ENCODE measurements at places on chromosomes 11 and 22. TPM values are rescaled to one million over a fixed set of nuclear protein-coding genes. Genes with fewer than 3 reads are reported as not detected.

DNA sequence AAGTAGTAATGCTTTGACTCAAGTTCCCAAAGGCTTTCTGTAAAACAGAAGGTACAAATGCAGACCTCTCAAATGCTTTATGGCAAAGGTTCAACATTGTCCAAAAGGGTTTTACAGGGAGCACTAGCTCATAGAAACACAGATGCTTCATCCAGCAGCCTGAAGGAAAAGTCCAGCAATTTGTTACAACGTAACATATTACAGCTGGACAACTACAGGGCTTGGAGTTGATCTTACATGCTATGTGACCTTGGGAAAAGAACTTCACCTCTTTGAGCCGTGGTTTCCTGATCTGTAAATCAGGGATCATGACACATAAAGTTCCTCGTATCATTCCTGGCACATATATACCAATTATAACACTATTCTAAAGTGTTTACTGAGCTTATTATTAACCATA lies 84.9 kb downstream of the DDIAS start:
- H3K36me3 ChIP-seq, result peaks cover 17% of the 10 kb centered on the region
- no peak for DNase-seq
- H3K27me3 ChIP-seq, result no peaks in the 10 kb centered on the region
- H3K4me1 ChIP-seq, result peaks cover 6% of the 10 kb centered on the region
- H3K27ac ChIP-seq, result no peak overlapping the region
- no peak overlapping the region for H3K4me3 ChIP-seq

The PHOX2A gene
- polyA plus RNA-seq, result not detected

The ACRV1 gene
- not detected for polyA plus RNA-seq

The TRIM22 gene
- polyA plus RNA-seq, result 166 TPM

- DNase-seq, result no peak
- peaks cover 14% of the 10 kb centered on the region for H3K36me3 ChIP-seq
- H3K27me3 ChIP-seq, result peaks cover 4% of the 10 kb centered on the region
Measured at GRCh38 chr22:37169947-37170688, 17.9 kb downstream of the C1QTNF6 start.

DNA sequence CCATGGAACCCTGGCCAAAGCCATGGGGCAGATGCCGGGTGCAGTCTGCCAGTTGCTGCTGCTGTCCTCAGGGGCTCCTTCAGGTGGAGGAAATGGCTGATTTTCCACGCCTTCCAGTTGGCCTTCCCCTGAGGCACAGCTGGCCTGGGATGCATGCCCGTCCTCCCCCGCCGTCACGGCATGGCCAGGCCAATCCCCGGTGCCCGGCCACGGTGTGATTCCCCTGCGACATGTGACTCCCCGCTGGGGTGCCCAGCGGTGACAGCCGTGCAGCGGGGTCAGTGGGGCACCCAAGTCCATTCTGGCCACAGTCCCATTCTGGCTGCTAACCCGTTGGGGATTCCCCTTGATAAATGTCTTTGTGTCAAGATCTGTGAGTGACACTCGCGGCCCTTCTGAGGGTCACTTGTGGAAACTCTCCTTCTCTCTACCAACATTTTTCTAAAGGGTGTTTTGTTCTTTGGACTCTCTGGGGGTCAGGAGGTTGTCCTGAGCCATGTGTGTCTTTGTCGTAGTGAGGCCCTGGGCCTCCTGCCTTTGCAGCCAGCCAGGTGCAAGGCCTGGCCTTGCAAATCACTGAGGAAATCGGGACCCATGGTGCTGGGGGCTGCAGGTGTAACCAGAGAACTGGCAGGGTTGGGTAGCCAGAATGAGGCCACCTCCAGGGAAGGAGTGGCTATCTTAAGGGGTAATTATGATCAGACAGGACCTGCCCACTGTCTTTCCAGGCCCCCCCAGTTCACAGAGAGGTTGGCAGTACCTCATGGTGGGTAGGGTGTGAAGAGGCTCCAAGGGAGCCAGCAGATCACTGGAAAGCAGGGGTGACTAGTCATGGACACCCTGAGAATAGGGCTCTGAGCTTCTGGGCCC lies 37.1 kb downstream of the KCNQ1OT1 start:
- DNase-seq, result no peak
- no peak overlapping the region for H3K4me3 ChIP-seq
- no peaks in the 10 kb centered on the region for H3K4me1 ChIP-seq

DNA sequence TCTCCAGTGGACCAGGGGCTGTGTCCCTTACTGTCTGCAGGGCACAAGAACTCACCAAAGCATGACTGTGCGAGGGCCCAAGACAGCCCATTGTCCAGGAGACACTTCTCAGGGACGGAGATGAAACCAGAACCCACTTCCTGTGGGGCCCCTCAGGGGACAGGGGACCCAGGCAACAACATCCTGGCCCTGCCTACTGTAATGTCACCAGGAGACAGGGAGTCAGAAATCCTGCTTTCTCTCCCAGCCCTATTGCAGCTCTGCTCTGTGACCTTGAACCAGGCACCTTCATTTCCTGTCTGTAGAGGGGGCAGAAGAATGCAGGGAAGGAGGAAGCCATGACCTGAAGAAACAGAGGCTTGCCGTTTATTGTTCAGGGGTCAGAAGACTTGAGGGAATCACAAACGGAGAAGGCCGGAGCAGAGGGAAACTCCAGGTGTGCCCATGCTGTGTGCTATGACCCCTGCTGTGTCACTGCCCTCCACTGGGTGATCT lies 98.0 kb downstream of the NAT10 start:
- no peaks in the 10 kb centered on the region for H3K36me3 ChIP-seq
- DNase-seq, result no peak
- H3K27ac ChIP-seq, result no peak overlapping the region
- peaks cover 5% of the 10 kb centered on the region for H3K27me3 ChIP-seq
- no peak overlapping the region for H3K4me3 ChIP-seq
- H3K4me1 ChIP-seq, result peaks cover 21% of the 10 kb centered on the region

GRCh38 chr11:1660111-1660867 lies 30.7 kb downstream of the KRTAP5-5 start:
- peaks cover 45% of the 10 kb centered on the region for H3K4me1 ChIP-seq
- H3K27me3 ChIP-seq, result peaks cover 22% of the 10 kb centered on the region
- DNase-seq, result no peak
- peak overlapping the region; percentile 33 for H3K4me3 ChIP-seq
- H3K27ac ChIP-seq, result no peak overlapping the region
- no peaks in the 10 kb centered on the region for H3K36me3 ChIP-seq

The RRP7A gene
- polyA plus RNA-seq, result 78.2 TPM

The ALDH3B1 gene
- 3.8 TPM for polyA plus RNA-seq

DNA sequence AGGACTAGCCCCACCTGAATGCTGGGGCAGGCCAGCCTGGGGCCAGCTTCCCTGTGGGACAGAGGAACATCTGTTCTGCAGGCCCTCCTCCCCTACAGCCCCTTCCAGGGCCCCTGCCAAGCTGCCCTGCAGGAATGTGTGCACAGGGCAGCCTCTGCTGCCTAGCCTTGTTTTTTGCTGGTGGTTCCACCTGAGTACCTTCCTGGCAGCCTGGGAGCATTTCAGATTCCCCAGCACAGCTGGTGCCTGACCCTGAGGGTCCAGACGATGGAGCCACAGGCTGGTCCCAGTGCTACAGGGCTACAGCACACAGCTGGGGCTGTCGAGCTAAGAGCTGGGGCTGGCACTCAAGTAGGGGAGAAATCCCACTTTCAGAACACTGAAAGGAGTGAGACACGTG lies 22.3 kb upstream of the GPR83 start:
- H3K36me3 ChIP-seq, result peaks cover 32% of the 10 kb centered on the region
- H3K27me3 ChIP-seq, result no peaks in the 10 kb centered on the region
- DNase-seq, result no peak
- no peak overlapping the region for H3K27ac ChIP-seq

- H3K4me1 ChIP-seq, result peaks cover 78% of the 10 kb centered on the region
- H3K27me3 ChIP-seq, result peaks cover 8% of the 10 kb centered on the region
- DNase-seq, result no peak
- H3K4me3 ChIP-seq, result no peak overlapping the region
- peak overlapping the region; percentile 25 for H3K27ac ChIP-seq
Measured at GRCh38 chr11:13341026-13341425, 63.4 kb downstream of the BMAL1 start.

The EIF3F gene
- 262 TPM for polyA plus RNA-seq

The IGSF9B gene
- polyA plus RNA-seq, result not detected

The SPON1 gene
- 1.1 TPM for polyA plus RNA-seq

The ASPHD2 gene
- 1.5 TPM for polyA plus RNA-seq

Data from immature natural killer cell (primary cell).